ENCODE measurements at places on chromosomes 16 and 17. TPM values are rescaled to one million over a fixed set of nuclear protein-coding genes. Genes with fewer than 3 reads are reported as not detected.

VTN gene
- 2.7 TPM for total RNA-seq

C17orf78 gene
- not detected for total RNA-seq

CDH8 gene
- total RNA-seq: 0.98 TPM

DHRS7C gene
- not detected for total RNA-seq

KRTAP1-4 gene
- total RNA-seq: not detected

SULT1A2 gene
- total RNA-seq: not detected

EVI2B gene
- 11.0 TPM for total RNA-seq

HEATR9 gene
- total RNA-seq: not detected

TMEM204 gene
- 33.1 TPM for total RNA-seq

CA5A gene
- total RNA-seq: not detected

SCNN1G gene
- total RNA-seq: 26.5 TPM

BICDL2 gene
- 52.5 TPM for total RNA-seq

ALDH3A1 gene
- total RNA-seq: 14.2 TPM

ALOXE3 gene
- total RNA-seq: 1.5 TPM

RGS9 gene
- total RNA-seq: 8.1 TPM

TMEM256 gene
- total RNA-seq: 118 TPM

IGSF6 gene
- 0.74 TPM for total RNA-seq

KRTAP9-2 gene
- not detected for total RNA-seq

FDXR gene
- 16.0 TPM for total RNA-seq

KRTAP9-4 gene
- total RNA-seq: not detected

HSF5 gene
- 0.25 TPM for total RNA-seq

HOXB1 gene
- not detected for total RNA-seq

ELMO3 gene
- total RNA-seq: 21.6 TPM

TNS4 gene
- total RNA-seq: 296 TPM

MT1F gene
- 16.0 TPM for total RNA-seq

TRIM72 gene
- total RNA-seq: not detected

HIC1 gene
- 33.1 TPM for total RNA-seq

MYL4 gene
- total RNA-seq: not detected

NTN3 gene
- not detected for total RNA-seq

ZNF785 gene
- total RNA-seq: 21.6 TPM

MYH11 gene
- total RNA-seq: 822 TPM

NLGN2 gene
- total RNA-seq: 25.5 TPM

SCNN1B gene
- total RNA-seq: 76.9 TPM

IL34 gene
- total RNA-seq: 6.1 TPM

TXNDC11 gene
- total RNA-seq: 59.4 TPM

CALB2 gene
- 3.9 TPM for total RNA-seq

All from vagina (tissue), 2 donors.